ENCODE measurements at places on chromosomes 3 and 15.

- no peak for DNase-seq
These were observed at the start of gene MYZAP for GRCh38 chr15:57591822-57592367. Gene MYZAP, plus strand, starts transcription at chr15:57591904. Its CDS starts 131 bp downstream, at chr15:57592035.

DNA sequence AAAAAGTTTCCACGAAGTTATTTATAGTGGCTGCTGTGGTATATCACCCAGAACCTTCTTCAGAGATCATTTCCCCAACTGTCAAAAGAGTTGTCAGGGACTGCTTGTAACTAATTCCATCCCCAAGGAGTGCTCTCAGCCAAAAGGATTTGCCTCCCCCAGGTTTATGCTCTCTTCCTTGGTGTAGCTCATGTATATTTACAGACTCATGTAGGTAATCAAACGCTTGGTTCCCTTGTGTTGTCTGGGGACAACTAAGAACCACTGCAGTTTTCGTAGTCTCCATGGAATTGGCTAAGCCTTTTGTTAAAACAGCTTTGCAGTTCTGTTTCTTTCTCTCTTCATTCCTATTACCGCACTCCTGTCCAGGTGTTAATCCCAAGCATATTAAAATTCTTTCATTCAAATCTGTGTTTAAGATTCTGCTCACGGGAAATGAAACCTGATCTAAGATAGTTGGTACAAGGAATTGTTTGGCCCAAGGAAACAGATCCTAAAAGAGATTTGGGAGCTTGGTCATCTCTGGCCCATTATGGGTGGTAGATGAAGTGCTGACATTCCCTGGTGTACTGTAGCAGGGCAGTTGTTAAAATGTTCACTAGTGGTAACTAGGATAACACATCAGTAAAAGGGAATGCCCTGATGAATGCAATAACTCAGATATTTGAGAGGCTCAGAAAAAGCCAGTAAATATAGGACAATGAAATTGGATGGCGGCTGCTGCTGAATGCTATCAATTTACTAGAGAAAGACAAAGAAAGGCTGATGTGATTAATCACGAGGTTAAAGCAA, 361.3 kb upstream of the GBE1 start:
- no peak for DNase-seq

DNA sequence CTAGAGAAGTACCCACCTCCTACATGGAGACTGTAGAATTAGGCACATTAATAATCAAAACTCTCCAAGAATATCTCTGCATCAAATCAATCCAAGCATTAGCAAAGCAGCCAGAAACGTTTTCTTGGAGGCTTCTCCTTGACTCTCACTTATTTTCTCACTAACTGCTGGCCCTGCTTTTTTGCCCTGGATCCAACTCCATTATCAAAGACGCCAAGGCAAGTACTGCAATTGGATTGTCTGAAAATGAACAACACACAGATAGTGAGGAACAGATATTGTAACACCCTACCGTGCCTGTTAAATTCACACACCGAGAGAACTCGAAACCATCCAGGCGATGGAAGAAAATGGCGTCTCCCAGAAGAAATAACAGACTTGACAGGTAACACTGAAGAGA, 256.2 kb upstream of the MDFIC2 start:
- no peak for DNase-seq

DNA sequence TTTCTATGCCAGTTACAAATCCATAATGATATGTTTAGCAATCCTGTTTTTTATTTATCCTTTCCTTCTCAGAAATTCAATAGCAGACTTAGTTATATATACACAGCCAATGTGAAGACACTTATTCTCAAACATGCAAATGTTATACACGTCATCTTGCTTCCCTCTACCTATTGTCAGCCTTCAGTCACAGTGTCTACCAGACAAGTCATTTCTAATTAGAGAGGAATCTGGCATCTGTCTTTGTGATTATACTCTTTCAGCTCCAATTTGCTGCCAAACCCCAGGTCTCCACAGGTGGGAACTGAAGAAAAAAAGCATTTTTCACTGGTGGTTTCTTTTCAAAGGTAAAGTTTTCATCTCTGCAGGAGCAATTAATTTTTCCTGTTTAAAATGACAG, 793.1 kb downstream of the AGBL1 start:
- no peak for DNase-seq

DNA sequence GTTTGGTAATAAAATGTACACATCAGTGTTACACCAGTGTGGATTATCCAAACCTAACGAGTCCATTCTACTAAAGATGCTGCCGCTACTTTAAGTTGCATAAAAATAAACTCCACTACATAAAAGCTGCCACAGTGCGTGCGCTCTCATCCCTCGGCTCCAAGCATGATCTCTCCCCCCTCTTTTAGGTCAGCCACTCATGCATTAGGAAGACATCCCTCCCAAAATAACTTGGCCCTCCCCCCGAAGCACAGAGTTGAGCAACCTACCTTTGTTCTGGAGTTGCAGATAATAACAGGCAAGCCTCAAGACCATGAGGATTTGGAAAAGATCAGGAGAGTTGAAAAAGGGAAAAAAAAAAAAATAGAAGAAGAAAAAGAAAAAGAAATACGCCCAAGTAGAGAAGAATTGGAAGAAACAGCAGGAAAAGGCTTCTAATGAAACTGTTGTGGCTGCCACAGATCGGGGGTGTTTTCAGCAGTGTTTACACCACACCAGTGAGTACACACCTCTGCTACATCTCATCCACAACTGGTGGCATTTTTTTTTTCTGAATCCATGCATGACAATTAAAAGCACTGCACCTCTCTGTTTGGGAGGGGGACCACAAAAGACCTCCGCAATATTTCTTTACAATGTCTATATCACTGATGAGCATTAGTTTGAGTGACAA, 339.2 kb downstream of the FOXP1 start:
- DNase-seq = peak; percentile 67

DNA sequence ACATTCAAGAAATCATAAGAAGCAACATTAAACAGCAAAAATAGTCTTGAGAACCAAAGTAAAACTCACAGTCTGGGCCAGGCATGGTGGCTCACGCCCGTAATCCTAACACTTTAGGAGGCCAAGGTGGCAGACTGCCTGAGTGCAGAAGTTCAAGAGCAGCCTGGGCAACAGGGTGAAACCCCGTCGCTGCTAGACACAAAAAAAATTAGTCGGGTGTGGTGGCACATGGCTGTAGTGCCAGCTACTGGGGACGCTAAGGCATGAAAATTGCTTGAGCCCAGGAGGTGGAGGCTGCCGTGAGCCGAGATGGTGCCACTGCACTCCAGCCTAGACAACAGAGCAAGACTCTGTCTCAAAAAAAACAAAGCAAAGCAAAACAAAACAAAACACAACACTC, 117.7 kb upstream of the GOLGA6L6 start:
- no peak for DNase-seq

DNA sequence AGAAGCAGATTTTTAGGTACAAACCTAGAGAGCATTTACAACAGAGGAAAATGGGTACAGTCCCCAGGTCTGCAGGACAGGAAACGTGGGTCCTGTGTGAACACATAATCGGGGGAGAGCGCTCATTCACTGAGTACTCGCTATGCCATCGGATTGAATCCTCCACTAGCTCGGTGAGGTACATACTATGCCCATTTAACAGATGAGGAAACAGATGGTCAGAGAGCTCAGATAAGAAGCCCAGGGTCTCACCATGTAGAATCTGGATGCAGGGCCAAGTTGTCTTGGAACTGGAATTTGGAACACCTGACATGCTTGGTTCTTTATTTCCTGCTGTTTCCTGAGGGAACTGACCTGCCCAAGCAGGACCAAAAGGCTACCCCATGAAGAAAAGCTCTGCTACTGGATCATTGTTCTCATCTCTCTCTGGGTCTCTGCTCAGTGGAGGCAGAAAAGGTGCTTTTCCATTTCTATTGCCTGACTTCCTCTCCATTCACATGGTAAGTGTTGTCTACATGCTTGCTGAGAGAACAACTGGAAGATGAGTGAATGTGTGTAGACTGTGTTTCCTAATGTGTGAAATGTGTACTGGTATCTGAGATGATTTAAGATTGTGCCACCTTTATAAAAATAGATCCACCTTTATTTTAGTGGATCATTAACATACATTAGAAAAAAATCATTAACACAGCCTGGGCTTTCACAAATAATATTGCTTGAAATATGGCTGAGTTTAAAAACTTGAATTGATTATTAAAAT, 89.1 kb downstream of the TGFBR2 start:
- DNase-seq = no peak

GRCh38 chr3:122343654-122344053, 18.6 kb downstream of the CSTA start:
- DNase-seq = peak; percentile 35

- no peak for DNase-seq
These were observed 95.4 kb upstream of the CADPS start for GRCh38 chr3:62970648-62971047.

DNA sequence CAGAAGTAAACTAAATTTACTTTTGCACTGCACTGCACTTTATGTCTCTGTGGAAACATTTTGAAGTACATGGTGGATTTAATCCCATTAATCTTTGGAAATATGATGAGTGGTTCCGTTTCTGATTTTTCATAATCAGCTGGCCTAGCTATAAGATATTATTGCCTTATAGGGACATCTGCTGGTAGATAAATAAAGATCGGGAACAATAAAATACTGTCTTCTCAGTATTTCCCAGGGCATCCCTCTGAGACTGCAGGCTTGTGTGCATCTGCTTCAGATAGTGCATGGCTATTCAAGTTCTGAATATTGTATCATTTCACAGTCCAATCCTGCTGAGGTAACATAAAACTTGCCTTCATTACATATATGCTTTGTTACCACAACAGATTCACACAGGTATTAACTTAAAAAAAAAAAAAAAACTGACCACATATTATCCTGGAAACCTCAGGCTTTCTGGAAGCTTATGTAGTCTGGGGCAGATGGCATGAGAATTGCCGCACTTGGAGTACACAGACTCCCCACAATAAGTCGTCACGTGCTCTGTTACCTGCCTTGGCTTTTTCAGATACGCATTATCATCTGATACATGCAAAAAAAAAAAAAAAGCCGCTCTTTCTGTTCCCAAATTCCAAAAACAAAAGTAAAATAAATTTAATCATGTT, 330.8 kb upstream of the AGTR1 start:
- peak; percentile 68 for DNase-seq

DNA sequence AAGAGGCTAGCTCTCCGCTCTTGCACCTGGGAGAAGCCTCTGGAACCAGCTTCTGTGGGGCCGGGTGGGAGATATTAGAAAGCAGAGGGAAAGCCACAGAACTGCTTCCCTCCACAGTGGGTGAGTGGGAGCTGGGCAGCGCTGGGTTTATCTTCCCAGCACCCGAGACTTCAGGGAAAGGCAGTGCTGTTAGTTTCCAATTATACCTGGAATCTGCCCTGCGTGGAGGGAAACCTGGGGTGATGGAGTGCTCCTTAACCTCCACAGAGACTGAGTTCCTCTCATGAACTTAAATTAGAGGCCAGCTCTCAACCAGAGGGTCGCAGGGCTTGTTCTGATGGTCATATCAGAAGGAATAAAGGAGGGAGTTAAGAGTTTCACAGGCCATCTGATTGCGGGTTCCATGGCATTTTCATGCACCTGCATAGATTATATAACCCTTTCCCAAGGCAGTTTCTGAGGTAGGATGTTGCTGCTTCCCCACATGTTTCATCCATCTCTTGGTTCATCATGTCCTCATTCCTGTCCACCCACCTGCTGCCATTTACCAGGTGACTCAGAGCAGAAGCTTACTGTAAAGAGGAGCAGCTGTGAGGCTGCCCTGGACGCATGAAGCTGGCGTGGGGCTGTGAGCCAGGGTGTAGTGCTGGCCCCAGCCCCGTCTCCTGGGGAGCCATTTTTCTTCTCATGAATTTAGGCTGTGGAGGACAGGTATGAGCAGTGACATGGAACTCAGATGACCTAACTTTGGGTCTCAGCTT, 42.5 kb downstream of the CA12 start:
- no peak for DNase-seq

DNA sequence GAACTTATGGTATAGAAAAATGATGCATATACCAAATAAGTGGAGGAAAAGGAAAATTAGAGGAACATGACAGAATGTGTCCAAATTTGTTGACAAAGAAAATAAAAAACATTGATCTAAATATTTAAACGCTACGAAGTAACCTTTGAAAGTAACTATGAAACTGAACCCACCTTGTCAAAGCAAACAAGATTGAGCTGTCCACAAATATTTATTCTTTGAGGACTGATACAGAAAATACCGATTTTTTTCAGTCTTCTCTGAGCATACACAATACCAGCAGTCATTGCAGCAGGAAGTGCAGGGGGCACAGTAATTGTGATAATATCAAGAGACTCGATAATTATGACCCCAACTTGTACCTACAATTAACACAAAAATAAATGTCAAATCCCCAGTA, 40.0 kb downstream of the ATP13A3 start:
- DNase-seq = no peak

DNA sequence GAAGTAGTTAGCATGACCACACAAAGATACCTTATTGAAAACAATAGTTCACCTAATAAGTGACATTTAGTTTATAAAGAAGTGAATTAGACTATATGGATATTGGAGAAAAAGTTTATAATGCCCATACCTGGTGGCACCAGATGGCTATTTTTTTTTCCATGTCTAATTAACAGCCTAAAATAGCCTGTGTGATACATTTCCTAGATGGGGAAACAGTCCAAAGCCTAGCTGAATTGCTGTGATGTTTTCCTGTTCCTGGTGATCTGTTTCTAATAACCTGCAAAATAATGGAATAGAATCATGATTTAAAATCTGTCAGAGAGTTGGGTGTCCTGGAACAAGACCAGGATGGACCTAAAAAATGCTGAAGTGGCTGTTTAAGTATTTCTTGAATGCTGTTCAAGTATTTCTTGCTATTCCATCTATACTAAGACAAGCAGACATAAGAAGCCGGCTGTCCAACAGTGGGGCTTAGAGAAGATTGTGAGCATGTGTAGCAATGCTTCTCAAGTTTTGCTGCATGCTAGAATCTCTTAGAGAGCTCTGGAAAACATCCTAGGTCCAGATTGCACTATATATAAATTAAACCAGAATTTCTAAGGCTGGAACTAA, 31.3 kb downstream of the LRRC3B start:
- DNase-seq = no peak

GRCh38 chr3:37662785-37663184, 198.9 kb upstream of the CTDSPL start:
- no peak for DNase-seq

DNA sequence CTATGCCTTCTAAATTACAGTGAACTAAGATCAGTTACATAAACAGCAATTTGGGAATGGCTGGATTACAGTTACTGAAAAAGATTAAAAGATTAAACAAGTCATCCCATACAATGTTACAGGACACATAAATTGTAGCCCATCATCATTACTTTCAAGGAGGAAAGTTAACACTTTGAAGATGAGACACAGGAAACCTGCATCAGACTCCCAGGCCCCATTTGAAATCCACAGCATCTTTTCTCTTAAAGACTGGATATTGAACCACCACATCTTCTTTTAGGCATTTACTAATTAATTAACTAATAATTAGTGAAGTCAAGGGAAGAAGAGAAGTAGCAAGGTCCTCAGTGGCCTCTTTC, 170.2 kb downstream of the PLCL2 start:
- no peak for DNase-seq

- no peak for DNase-seq
These were observed 594 bp upstream of the ICE2 start for GRCh38 chr15:60479361-60480110.

- no peak for DNase-seq
These were observed 75.2 kb downstream of the FMN1 start for GRCh38 chr15:33119273-33119672.

- DNase-seq = no peak
These were observed 404.8 kb upstream of the ATP11B start for GRCh38 chr3:182388506-182388905.

- no peak for DNase-seq
These were observed 55.9 kb upstream of the RARB start for GRCh38 chr3:25372167-25372566.

- DNase-seq = peak; percentile 78
These were observed 202.6 kb downstream of the KLHL25 start for GRCh38 chr15:85592148-85592547.

All from HCEC 1CT (cell line).